Astrocyte of the spinal cord (primary cell): ENCODE measurements at places on chromosomes 7 and 10.

DNA sequence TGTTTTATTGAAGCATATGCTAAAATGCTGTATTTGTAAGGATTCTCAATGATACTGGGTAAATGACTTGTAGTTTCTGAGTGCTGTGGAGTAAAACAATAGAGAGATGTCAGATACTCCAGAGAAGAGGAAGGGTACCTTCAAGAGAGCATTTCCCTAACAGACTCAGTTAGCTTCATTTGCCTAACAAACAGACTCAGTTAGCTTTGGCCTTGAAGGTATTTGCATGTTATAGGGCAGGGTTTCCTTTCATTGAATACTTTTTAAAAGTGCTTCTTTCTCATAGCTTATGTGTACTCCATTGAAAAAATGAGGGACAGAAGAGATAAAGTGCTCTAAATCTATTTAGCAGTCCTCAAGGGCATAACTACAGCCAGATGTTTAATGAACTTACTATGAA is 101.8 kb downstream of the CHN2 start:
- no peak for DNase-seq

DNA sequence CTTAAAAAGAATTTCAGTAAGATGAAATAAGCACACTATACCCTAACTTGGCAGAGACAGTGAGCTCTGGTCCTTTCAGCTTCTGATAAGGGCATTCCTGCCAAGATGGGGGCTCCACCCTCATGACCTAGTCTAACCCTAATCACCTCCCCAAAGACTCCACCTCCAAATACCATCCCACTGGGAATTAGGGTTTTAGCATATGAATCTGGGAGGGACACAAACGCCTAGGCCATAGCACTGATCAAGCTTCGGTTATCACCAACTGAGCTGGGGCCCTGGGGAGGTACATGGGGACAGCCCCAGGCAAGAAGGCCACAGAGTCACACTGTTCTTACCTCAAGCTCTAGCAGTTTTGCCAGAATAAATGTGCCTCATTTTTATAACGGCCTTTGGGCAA is 31.4 kb downstream of the PALS2 start:
- no peak for DNase-seq

DNA sequence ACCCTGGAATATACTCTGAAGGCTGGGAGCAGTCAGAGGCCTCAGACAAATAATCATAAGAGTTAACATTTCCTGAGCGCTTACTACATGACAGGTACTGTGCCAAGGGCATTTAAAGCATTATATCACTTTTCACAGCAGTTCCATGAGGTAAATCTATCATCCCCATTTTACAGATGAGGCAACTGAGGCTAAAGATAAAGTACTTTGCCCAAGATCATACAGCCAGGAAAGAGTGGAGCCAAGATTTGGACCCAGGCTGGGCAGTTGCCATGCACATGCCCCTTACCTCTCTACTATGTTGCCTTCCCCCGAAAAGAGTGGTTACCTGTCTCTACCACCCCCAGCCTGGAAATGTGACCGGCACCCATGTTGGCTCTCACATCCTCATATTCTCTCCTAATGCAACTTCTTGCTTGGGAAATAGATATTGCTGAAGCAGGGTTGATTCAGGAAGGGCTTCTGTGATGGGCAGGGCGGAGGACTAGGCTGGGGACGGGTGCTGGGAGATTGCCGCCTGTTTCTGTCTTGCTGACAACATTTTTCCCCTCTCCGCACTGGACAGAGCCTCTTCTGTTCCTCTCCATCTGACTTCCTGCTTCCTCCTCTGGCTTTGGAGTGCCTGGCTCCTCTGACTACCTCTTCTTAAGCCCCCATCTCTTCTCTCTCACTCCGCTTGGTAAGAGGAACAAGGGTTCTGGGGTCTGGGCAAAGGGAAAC is 13.8 kb downstream of the SMO start:
- no peak for DNase-seq

DNA sequence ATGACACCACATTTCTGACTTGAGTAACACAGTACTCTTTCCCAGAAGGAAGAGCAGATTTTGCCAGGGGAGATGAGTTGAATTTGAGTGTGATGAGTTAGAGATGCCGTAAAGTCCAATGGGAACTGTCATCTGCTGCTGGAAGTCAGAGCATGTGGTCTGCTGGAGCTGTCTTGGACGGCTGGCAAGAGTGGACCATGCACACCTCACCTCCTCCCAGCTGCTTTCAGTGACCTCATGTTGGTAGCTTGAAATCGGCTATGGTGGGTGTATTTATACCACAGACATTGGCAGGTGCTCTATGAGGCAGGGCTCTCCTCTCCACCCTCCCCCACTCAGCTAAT is 82.3 kb downstream of the COL13A1 start:
- no peak for DNase-seq

- DNase-seq = no peak
These were observed 985 bp upstream of the CYTH3 start for GRCh38 chr7:6273380-6273837.

GRCh38 chr7:35801392-35802101 is 690 bp downstream of the SEPTIN7 start:
- DNase-seq = peak; percentile 68

DNA sequence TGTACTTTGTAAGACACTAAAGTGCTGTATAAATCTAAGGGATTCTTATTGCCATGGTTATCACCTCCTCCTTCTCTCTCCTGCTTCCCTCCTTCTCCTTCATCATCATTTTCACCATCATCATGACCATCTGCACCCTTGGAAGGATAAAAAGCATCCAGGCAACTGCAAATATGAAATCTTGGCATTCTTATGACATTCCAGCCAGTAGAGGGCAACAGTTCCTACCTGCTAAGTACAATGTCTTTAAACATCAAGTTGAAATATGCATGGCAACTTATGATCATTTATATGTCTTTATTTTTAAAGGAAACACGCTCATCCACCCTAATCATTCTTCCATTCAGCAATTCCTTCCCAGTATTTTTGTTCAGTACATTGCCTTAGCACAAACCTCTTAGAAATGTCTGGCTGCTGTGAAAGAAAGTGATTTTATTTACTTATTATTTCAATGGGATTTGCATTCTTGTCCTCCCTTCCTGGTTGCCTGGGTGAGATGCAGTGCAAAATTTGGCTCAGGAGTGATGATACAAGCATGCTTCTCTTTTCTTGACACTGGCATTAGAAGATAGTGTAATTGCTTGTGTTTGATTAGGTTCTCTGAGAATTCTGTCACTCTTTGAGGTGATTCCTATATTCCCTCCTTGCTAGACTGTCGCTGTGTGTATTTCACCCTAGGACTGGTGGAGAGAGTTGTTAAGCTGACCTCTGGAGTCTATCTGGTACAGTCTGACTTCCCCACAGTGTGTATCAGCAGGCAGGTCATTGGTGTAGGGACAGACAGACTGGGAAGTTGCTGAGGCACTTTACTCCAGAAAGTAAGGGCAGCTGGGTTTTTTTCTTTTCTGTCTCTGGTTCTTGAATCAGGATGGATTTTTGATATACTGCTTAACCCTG is 188.5 kb upstream of the BMPER start:
- DNase-seq = peak; percentile 65

DNA sequence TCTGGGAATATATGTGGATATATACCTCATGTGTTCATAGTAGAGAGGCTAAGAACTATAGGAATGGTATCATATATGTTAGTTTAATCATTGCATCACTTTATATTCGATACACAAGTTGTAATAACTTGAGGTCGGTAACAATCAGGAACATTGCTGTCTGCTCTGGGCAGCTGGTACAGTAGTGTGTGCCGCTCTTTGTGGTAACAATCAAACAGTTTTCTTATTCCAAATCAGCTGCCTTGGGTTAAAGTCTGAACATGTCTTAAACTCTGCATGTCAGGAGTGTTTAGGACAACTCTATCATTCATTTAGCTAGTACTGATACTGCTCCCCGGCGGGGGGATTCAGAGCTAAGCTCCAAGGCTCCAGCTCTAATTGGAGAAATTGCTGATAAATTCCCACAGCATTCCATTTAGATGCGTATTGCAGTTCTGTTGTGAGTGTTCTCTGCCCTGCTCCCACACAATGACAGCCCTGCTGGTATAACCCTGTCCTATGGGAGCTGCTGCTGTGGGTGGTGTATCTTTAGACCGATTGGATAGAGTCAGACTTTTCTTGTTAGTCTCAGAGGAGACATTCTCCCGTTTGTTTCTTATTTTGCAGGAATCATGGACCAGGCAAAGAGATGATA is 707.5 kb upstream of the FZD8 start:
- peak; percentile 73 for DNase-seq
